Large intestine (tissue), 12 donors: ENCODE measurements at places on chromosomes 1 and 21.

- DNase-seq: no peak
These were observed 56.5 kb downstream of the AHDC1 start for GRCh38 chr1:27547220-27548116.

GRCh38 chr1:229156872-229157271 is 114.0 kb upstream of the RAB4A start:
- DNase-seq: no peak

DNA sequence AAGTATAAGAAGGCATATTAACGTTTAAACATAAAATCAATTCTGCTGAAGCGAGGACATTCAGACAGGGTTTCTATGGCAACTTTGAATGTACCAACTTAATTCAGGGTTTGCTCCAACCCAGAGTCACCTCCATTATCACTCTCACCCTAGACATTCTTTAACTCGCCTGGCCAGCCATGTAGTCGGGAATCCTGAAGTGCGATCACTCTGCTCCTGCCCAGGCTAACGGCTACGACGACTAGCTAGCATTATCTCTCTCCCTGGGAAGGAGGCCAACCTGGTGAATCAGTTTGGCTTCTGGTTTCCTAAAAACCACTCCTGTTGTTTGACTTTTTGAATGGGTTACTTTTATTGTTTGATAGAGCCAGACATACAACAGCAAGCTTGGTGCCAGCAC is 38.9 kb upstream of the ZBTB18 start:
- no peak for DNase-seq

- DNase-seq: no peak
These were observed 5.6 kb downstream of the CA6 start for GRCh38 chr1:8951231-8951630.

- DNase-seq: no peak
These were observed 60.4 kb downstream of the VANGL2 start for GRCh38 chr1:160460683-160461287.

DNA sequence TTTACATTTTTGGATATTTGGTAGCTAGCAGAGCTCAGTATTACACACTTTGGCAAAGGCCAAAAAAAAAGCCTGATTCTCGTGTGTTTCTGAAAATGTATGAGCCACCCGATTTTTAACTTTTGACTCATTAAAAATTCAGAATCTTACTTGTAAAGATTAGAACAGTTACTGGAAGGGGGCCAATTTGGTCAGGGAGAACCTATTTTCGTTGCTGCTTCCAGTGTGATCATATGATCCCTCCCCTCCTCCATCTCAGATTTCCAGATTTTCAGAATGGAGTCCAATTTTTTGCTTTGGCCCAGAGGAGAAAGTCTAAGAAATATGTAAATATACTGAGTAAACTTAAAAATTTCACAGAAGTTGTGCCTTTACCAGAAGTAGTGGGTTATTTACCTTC is 3.2 kb upstream of the OR2AK2 start:
- no peak for DNase-seq

GRCh38 chr1:26580116-26580515 is 50.6 kb downstream of the RPS6KA1 start:
- no peak for DNase-seq

DNA sequence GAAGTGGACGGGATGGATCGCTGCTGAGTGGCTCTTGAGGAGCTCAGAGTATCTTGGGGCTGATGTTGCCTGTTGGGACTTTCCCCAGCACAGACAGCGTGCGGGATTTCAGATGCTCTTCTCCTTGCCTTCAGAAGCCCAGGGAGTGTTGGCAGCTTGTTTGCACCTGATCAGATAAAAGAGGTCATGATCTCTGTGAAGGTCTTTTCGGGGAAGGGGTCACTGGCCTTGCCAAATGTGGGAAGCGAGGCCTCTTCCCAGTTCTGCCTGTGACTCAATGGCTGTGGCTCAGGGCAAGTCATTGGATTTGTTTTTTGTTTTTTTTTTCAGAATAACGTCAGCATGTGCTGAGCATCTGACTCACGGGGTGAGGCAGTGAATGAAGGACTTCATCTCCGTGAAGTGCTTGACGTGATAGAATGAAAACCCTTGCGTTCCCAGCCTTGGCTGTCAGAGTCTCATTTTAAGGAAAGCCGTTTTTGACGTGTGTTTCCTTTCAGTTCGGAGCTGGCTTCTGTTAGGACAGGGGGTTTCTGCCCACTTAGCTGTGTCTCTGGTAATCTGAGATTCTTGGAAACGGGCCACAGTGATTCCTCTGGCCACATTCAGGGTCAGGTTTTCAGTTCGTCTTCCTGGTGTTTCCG is 46.7 kb downstream of the GALNT2 start:
- DNase-seq: no peak

DNA sequence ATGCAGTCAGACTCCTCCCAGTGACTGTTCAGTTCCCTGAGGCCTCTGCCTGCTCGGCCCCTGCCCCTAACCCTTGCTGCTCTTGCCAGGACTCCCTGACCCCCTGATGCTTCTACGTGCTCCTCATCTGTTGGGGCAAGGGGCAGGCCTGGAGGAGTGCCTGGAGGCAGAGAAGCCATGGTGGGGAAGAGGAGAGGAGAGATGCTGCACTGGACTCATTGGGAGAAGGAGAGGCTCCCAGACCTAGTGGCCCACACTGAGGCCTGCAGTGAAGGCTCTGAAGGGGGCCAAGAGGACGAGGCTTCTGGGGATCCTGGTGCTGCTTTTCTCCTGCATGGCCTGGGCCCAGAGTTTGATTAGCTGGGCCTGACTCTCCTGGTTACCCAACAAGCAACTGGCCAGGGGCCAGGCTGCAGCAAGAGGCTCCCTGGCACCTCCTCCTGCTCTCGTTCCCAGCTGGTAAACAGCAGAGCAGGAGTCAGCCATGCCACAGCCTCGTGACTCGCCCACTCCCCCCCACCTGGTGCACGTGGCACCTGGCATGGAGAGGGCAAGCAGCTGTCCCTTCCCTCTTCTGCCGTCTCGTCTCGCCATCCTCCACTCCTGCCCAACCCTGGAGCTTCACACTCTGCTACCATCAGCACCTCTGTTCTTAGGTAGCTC is 847 bp upstream of the RORC start:
- DNase-seq: peak; percentile 53

DNA sequence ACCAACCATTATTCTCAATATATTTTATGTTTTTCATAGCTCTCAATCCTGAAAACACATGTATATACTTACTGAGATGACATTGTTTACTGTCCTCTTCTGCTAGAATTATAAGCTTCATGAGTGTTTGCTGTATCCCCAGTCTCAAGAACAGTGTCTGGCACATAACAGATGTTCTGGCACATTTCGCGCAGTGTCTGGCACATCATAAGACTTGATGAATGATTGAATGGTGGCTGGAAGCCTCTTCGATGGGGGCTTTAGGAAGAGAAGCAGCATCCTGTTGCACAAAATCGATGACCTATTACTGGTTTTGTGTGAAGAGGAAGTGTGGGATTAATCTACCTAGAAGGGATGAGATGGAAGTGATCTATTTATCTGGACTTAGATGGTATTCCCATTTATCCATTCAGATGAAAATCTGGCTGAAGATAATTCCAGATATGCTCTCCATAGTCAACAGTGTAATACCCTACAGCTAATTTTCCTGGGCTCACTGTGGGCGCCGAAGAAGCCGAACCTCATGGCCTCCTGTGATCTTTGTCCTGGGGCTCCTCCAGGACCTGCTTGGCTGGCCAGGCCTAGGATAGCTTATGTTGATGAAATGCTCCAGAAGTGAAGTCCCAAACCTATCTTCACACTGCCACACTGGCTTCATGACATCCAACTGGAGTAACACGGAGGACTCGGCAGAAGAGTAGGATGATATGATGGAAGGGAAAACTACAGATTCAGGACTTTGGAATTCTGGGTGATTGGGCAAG is 26.5 kb downstream of the CD34 start:
- no peak for DNase-seq

DNA sequence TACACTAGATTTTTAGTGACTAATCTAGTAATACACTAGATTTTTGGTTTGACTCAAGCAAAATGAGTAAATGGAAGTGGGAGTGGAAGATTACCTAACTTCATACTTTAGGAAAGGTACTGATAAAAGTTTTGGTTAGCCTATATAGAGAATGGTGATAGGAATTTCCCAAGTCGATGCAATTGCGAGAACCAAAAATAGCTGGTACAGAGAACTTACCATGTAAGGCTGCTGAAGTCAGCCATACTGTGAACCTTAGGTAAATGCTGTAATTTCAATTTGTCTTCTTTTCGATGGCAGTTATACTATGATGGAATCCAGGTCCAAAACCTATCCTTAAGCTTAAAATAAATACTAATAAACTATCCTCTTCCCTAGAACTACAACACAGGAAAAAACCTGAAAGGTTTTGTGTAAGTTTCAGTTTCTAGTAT is 4.6 kb downstream of the PNRC2 start:
- DNase-seq: no peak

DNA sequence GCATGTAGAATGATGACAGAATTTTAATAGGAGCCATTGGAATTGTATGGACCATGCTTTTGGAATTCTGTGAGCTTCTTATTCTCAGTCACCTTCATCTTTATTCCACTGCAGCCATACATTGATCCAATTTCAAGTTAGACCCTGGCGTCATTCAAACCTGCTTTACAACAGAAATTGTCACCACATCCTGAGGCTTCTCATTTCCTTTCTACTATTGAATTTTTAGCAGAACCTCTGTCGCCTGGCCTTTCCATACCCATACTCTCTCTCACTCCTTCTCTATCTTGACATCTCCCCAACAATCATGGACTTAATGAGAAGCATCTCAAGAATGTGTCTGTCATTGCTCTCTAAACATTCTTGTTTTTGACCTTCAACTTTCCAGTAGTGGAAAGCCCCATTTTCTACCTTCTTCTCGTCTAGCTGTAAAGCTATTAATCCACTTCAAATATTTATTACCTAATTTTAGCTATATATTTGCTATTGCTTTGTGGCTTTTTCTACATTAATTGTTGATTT is 74.1 kb downstream of the CRB1 start:
- DNase-seq: no peak

DNA sequence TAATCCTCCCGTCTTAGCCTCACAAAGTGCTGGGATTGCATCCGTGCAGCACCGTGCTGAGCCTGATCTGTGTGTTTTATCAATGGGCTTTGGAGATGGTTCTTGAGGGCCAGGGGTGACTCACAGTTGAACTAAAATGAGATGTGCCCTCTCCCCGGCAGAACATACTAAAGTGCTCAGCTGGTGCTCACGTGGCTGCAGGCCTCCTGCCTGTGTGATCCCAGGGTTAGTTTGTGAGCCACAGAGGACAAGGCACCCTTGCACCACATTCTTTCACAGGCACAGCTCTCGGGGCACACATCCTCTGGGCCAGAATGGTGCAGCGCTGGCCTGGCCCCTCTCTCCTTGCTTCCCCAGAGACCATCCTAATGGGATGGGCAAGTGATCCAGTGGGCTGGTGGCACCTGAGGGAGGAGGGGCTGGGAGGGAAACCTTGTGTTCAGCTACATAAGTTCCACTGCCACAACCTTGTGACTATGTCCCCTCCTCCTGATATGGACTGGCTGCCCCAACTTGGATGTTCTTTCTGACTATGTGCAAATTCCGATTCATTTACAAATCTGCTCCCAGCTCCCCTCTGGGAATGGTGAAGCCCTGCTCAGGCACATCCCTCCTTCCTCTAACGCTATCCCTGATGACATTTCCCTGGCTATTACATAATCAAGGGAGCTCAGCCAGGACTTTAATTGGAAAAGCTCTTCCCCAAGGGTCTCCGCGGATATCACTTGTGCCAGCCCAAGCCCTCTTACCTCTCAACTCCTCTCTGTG is 197.0 kb upstream of the EDN2 start:
- no peak for DNase-seq

DNA sequence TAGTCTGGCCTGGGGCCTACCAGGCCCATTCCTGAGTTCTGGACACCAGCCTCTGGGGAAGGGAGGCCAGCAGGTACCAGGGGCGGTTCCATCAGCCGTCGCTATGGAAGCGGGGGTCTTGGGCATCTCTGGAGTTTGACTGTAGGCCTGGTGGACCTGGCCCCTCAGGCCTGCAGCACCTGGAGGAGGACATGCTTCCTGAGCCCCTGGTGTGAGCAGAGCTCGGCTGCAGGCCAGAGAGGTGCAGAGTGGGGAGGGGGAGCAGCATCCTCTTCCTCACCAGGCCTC is 7.8 kb downstream of the MYBPH start:
- no peak for DNase-seq

GRCh38 chr1:94611681-94612475 is 70.3 kb upstream of the F3 start:
- DNase-seq: peak; percentile 58

DNA sequence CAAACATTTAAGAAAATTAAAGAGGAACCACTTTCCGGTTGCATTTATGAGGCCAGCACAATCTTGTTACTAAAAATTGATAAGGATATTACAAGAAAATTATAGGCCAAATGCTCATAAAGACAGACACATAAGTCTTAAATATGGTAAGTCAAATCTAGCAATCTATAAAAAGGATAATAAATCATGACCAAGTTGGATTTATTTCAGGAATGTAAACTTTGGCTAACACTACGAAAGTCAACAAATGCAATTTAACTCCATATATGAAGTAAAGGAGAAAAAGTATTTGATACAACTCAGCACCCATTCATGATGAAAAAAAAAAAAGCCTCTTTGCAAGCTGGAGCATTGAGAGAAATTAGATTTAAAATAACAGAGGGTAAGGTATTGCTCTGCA is 6.3 kb downstream of the HHAT start:
- DNase-seq: no peak

DNA sequence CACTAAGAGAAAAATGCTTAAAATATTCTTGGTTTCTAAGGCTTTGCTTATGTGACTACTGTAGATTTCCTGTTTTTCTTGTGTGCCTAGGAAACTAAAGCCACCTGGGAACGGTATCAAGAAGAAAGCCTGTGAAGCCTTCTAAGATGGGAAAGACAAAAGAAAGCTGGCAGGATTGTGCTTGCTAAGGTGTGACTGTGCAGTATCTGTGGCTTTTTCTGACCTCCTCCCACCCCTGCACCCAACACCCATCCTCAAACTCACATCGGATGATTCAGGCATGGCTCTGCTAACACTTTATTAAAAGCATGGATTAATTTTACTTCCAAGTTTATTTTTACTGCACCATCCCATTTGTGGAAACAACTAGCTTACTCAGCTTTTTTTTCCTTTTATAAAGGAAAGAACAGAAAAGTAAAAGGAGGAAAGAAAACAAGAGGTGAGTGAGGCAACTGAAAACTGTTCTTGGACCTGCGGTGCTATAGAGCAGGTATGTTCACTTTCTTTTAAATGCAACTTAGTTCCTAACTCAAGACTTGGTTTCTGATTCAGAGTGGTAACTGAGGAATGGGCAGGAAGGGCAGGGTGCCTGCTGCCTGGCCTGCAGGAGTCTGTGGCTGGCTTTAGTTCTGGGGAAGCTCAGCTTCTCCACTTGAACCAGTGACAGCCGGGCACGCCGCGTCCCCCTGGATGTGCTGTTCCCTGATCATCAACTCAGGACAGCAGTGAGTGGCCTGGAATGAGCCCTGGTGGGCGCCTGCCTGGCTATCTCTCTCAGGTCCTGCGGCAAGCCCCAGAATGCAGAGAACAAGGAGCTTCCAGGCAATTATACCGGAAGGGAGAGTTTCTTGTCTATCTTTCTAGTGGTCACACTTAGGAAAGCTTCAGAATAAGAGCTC is at the start of gene GBP6:
Gene GBP6 (plus strand): TSS at position 422 of the 899 bp plus-strand sequence. CDS start 4,493 bp downstream, outside the sequence.
- no peak for DNase-seq
